ENCODE measurements at places on chromosomes 4 and X.

DNA sequence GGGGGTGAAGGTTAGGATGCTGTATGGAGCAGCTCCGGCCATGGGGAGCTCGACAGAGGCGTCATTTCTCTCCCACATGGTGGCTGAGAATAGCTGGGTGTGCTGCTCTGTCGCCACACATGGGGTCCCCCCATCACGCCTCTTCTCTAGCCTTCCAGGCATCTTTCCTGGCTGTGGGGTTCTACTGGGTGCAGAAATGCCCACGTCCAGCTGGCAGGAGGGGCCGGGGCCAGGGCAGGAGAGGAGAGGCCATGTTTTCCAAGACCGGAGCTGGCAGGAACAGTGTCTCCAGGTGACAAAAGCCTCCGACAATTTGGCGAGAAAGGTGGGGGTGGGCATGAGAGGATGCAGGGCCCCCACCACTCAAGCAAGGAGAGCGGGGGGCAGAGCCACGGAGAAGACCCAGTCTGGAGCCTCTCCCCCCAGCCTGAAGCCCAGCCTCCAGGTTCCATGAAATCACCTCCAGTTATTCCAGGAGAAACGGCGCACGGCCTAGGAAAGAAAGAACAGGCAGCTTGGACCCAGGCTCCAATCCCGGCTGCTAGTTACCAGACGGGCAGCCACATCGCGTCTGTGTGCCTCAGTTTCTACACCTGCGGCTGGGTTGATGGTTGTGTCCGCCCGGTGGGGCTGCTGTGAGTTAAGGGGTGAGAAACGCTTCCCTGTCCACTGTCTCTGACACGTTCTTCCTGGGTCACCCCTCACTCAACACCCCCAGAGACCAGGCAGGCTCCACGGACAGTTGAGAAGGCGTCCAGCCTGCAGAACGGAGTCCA lies 27.4 kb upstream of the SPON2 start:
- no peak for DNase-seq

DNA sequence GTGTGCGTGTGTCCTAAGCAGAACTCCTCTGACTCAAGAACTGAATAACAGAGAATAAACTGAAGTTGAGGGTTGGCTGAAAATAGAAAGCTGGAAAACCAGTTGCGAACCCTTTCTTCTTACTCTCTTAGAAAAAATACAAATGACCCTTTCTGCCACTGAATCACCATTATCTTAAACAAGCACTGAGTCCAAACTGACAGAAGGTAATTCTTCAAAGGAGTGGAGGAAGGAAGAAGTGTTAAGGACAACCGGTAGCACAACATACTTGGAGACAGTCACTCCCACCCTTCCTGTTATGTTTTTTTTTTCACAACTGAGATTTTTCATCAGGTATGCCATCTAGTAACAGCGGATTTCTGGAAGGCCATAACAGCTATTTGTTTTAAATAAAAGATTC lies 38.1 kb downstream of the HELQ start:
- no peak for DNase-seq

DNA sequence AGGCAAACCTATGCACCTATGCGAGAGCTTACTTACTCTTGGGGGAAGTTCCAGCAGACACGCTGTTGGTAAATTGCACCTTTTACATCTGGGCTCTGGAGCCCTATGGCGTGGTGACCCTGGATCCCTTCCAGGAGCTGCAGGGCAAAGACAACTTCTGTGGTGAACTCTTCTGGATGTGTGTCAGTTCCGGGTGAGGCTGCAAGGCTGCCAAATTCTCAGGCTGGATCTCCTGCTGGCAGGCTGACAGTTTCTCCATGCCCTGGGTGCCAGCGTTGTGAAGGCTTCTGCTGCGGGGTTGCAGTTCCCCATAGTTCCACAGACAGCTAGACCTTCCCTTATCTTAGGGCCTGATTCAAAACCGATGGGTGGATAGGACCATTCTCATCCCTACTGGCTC lies 37.9 kb downstream of the RAP2C start:
- no peak for DNase-seq

- no peak for DNase-seq
These were observed 23.8 kb downstream of the SH3RF1 start for GRCh38 chr4:169246957-169247396.

- DNase-seq = no peak
These were observed 9.6 kb downstream of the ADGRG4 start for GRCh38 chrX:136310411-136310810.

DNA sequence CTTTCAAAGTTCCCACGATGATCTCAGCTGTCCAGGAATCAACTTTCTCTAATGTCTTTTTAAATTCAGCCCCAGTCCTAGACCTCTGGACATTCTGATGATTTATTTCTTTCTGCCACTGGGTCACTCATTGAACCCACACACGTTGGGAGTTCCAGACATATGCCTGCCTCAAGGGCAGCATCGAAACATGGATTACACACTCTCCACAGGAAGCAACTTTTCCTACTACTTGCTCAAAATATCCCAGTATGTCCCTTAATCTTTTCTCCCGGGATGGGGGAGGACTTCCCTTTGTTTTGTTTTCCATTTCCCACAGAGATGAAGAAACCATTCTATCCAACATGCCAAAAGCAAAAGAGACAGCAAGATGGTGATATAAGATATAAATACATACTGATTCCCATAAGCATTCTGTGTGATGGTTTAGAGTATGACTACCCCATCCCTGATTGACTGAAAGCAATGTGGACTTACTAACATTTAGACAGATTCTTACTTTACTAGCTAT lies 79.8 kb upstream of the PPARGC1A start:
- DNase-seq = no peak

- no peak for DNase-seq
These were observed 69.0 kb downstream of the STAG2 start for GRCh38 chrX:124030520-124030919.
